Activated CD4-positive, alpha-beta memory T cell treated with anti-CD3 and anti-CD28 coated beads for 36 hours (primary cell): ENCODE measurements at places on chromosomes 4 and X. TPM values are rescaled to one million over a fixed set of nuclear protein-coding genes. Genes with fewer than 3 reads are reported as not detected.

Gene STOX2
- total RNA-seq: not detected

Gene PJA1
- total RNA-seq: 22.1 TPM

Gene UGT2B15
- not detected for total RNA-seq

Gene CCDC120
- 3.6 TPM for total RNA-seq

Gene ART3
- not detected for total RNA-seq

Gene GAGE12F
- total RNA-seq: not detected

Gene TACC3
- 194 TPM for total RNA-seq

Gene FAM241A
- 3.1 TPM for total RNA-seq

Gene KIT
- 0.10 TPM for total RNA-seq

Gene F11
- not detected for total RNA-seq

Gene MXRA5
- total RNA-seq: not detected

Gene WDR44
- 8.2 TPM for total RNA-seq

Gene MAGEB10
- total RNA-seq: not detected

Gene DUX4
- total RNA-seq: not detected

Gene OTUD6A
- not detected for total RNA-seq

Gene MAGEA9B
- total RNA-seq: not detected

Gene ARHGAP36
- total RNA-seq: not detected

Gene ASB12
- not detected for total RNA-seq

Gene FHIP1A
- 0.45 TPM for total RNA-seq

Gene CLIC2
- 1.1 TPM for total RNA-seq

Gene CCDC160
- total RNA-seq: not detected

Gene GABRG1
- not detected for total RNA-seq

Gene DCAF12L2
- not detected for total RNA-seq

Gene ANOS1
- not detected for total RNA-seq

Gene PDCL2
- not detected for total RNA-seq

Gene C4orf46
- total RNA-seq: 16.3 TPM

Gene DCHS2
- total RNA-seq: not detected

Gene NDST4
- not detected for total RNA-seq

Gene RNF175
- total RNA-seq: not detected

Gene RBMXL3
- total RNA-seq: not detected

Gene YTHDC1
- 68.5 TPM for total RNA-seq

Gene AGTR2
- total RNA-seq: not detected

Gene FRAS1
- total RNA-seq: not detected

Gene CAPN6
- total RNA-seq: not detected

Gene SHROOM3
- total RNA-seq: not detected

Gene P2RY8
- total RNA-seq: 30.2 TPM

Gene CXCL5
- not detected for total RNA-seq

Gene TAF7L
- not detected for total RNA-seq

Gene GPRIN3
- 20.0 TPM for total RNA-seq

Gene GSX2
- not detected for total RNA-seq

Gene FAM193A
- total RNA-seq: 21.7 TPM

Gene KLB
- total RNA-seq: not detected

Gene SLIT2
- not detected for total RNA-seq

Gene ZNF630
- 1.5 TPM for total RNA-seq

Gene CENPVL1
- total RNA-seq: not detected

Gene MAGEB4
- total RNA-seq: not detected

Gene HTR2C
- total RNA-seq: not detected

Gene UNC5C
- total RNA-seq: not detected

Gene ASIC5
- total RNA-seq: not detected

Gene IQSEC2
- total RNA-seq: 0.39 TPM
